Fibroblast of gingiva (primary cell): ENCODE measurements at places on chromosomes 3 and 15.

DNA sequence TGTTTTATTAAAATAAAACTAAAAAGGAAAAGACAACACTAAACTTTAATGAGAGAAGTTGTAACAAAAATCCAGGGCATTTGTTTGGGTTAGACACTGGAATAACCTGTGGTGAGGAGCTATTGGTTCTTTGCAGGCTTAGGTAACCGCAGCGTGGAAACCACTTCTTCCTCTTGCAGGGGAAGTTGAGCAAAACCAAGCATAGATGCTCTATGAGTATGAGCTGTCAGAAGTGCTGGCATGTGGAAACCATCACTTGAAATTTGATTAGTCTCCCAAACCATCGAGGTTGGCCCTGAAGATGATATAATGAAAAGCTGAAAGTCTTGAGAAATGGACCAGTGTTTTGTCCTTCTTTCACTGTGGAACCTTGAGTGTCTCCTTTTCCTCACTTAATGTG is 127.1 kb upstream of the RBMS3 start:
- no peak for DNase-seq

- DNase-seq, result no peak
Observed at GRCh38 chr3:112496366-112497067, 2.8 kb downstream of the BTLA start.

DNA sequence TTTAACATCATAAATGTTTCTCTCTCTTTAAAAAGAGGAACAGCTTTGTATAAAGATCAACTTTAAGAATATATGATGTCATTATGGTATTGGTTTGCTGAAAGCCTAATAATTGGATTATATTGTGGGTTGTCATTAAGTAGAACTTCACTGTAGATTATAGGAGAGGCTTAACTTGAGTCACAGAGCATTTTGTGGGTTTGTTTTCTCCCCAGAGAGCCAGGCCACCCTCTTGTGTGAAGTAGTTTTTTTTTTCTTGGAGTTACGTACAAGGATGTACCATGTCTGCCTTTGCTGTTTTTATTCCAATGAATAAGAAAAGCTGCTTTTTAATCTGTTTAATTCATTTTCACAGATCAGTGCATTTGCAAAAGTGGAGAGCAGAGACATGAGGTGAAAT is 354.8 kb upstream of the TBL1XR1 start:
- no peak for DNase-seq

GRCh38 chr3:120331076-120331475 is 18.1 kb downstream of the LRRC58 start:
- no peak for DNase-seq

GRCh38 chr15:52673734-52674133 is 5.5 kb downstream of the ATOSA start:
- no peak for DNase-seq

DNA sequence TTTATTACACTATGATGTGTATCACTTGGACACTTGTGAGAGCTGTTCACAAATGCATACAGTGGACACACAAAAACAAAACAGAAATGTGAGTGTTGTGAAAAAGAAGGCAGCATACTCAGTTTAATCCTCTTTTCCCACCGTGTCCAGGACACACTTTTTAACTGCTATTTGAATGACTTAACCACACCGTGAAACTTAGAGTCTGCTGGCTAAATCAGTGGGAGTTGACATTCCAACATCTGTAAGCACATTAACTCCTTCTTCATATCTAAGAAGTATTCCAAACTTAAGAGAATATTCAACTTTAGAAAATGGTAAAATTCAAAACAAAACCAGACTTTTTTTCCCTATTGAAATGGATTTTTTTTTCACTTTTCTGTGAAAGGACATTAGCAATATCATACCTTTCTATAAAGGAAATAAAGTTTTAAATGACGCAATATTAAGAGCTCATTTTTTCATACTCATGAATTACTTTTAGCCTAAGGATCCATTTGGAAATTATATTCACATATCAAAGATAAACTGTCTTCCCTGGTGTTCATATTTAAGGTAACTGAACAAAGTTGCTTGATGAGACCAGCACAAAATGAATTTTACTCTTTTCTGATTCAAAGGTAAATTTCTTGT is 316.6 kb downstream of the RBMS3 start:
- no peak for DNase-seq

- no peak for DNase-seq
Observed at GRCh38 chr3:147380387-147380951, 25.9 kb downstream of the ZIC4 start.

DNA sequence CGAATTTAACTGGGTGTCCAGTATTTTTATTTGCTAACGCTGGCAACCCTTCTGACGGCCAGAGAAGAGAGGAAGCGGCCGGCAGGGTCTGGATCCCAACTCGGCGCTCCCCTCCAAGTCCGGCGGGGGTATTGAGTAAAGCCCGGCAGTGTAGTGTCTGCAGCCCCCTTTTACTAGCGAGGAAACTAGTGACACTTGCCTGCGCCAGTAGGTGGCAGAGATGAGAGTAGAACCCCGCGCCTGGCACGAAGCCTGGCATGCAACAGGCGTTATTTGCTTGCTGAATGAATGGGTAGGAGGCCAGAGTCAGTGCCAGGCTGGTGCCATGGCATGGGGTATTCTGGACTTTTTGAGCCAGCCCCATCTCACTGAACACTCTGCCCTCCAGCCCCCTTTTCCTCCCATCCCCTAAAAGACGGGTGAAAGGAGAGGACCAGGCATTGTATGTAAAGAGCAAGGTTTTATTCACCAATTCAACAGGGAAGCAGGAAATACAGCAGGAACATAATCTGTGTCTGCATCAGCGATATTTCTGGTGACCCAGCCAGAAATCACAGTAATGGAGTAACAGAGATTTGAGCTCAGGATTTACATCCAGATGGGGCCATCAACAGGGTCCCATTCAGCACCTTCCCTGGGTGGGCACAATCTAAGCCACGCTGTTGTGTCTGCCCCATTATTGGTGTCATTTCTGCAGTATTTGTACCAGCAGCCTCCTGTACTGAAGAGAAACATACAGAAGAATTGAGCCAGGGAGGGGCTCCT is 788 bp upstream of the WDR73 start:
- peak; percentile 80 for DNase-seq

GRCh38 chr15:89104172-89104564 is 15.9 kb downstream of the ABHD2 start:
- peak; percentile 87 for DNase-seq

- peak; percentile 37 for DNase-seq
Observed at GRCh38 chr3:11389386-11390268, 117.4 kb downstream of the ATG7 start.

DNA sequence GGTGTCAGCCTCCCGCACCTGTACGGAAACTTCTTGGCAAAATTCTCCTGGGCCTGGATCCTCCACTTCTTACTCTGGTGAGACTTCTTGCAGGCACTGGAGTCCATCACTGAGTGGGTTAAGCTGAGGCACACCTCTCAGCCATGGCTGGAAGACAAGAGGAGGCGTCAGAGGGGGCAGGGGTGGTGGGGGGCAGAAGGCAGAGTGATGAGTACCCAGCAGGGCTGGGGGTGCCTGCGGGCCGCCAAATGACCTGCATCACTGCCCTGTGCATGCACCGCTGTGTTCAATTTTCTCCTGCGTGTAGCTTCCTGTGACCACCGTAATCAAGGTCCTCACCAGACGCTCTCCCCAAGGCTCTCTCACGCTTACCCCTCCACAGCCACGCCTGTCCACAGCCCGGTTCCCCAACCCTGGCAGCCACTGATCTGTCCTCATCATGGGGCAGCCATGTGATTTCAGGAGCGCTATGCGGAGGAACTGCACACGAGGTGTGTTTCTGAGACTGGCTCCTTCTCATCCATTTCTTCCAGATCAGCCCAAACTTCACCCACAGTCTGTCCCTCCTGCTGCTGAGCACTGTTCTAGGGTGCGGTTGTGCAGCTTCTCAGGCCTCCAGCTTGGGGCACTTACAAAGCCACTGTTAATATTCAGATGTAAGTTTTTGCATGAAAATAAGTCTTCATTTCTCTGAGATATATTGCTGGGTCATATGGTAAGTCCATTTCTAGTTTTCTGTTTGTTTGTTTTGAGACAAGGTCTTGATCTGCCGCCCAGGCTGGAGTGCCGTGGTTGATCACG is 5.2 kb downstream of the C3orf22 start:
- no peak for DNase-seq

GRCh38 chr3:187015903-187016638 is 85.7 kb downstream of the ST6GAL1 start:
- DNase-seq, result no peak

DNA sequence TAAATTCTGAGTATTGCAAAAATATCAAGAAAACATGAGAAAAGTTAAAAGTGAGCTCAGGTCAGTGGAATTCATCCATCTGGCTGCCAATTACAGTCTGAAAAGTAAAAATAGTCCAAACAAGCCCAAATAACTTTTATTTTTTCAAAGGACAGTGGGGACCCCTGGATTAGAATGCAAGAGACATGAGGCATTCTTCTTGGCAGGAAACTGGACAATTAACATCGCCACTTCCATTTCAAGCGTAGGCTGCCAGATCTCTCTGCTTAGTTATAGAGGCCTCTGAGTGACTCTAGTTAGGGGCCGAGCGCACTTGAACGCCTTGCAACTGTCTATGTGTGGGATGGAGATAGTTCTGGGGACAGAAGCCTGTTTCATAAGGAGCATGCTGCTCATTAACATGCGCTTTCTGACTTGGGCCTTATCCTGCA is 189.1 kb downstream of the GHSR start:
- DNase-seq, result no peak

DNA sequence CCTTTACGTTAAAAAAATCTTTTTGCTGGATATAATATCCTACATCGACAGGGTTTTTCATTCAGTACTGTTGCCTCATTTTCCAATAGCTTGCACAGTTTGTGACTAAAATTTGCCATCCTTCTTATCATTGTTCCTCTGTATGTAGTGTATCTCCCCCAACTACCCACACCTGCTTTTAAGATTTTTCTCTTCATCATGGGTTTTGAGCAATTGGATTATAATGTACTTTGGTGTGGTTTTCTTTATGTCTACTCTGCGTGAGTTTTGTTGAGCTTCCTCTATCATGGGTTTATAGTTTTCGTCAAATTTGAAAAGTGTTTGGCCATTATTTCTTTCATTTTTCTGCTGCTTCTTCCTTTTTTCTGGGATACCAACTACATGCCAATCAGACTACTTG is 39.6 kb upstream of the MEF2A start:
- no peak for DNase-seq

- DNase-seq, result peak; percentile 32
Observed at GRCh38 chr3:176785171-176785570, 412.1 kb downstream of the TBL1XR1 start.

DNA sequence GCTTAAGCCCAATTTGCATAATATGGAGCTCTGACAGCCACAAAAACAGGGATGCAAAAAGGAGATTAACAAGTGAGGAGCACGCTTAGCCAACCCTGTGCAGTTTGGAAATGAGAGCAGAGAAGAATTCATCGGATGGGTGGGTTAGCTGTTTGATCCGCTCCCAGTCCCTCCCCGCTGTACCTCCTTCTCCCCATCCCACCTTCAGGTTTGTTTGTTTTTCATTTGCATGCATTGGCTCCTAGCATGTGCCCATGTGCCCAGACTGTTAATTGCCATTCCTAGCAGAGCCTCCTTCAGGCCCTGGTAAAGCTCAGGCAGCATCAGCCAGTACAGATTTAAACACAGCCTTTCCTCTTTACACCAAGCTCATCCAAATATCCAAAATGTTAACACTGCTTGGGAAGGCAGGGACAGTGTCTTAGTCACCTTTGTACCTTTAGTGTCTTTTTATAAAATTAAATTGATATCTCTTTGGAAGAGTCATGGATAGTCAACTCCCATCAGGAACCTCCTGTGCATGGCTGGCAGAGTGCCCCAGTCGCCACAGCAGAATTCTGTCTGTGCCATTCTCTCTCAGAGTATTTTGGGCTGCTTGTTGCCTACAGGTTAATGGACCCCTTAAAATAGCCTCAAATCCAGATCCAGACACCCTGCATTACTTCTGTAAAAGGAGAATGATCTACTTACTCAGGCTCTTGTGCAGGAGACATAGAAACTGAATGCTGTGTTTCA is 244.2 kb downstream of the LSAMP start:
- DNase-seq, result no peak

GRCh38 chr3:16817197-16817596 is 67.6 kb upstream of the PLCL2 start:
- peak; percentile 78 for DNase-seq

GRCh38 chr15:71215126-71215894 is 100.0 kb downstream of the THSD4 start:
- no peak for DNase-seq

- DNase-seq, result no peak
Observed at GRCh38 chr3:187810021-187810446, 64.8 kb upstream of the BCL6 start.

DNA sequence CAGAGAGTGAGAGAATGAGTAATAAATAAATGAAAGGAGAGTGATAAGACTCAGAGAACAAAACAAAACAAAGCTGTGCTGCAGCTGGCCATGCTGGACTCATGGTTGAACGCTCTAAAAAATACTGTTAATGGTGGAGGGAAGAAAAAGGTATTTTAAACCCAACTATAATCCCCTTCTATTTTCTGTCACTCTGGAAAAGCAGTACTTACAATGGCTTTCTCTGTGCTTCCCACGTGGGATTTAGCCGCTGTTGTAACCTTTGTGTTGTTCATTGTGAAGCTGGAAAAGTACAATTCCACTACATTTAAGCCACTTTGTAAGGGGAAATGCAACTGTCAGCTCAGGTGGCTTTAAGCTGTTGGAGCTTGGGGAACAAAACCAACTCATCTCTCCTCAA is 917.7 kb downstream of the IGSF11 start:
- DNase-seq, result no peak

DNA sequence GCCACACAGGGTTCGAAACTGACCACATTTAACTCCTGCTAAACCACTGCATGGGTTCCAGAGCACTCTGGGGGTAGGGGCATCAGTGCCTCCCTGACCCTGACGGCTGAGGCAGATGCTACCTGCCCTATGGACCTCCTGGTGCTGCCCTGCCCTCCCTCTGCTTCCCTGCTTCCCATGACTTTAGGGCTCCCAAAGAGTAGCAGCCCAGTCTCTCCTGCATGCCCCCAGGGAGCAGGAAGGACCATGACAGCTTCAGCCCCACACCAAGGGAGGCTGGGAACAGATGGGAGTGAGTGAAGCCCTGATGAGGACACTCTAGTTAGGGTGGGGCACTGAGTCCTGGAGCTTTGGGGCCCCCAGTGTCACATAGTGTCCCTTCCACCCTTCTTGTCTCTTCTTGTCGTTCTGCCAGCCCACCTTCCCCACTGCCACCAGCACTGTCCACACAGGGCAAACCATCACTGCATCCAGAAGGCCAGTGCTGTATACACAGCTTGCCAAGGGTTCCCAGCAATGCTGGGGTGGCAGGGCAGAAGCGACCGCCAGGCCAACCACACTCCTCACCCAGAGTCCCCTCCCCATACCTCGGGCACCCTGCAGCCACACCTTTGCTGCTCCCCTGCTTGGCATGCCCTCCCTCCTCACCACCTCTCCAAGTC is 31.0 kb downstream of the SRPRB start:
- DNase-seq, result no peak
